EL (cell line): ENCODE measurements at places on chromosomes 7 and 10.

DNA sequence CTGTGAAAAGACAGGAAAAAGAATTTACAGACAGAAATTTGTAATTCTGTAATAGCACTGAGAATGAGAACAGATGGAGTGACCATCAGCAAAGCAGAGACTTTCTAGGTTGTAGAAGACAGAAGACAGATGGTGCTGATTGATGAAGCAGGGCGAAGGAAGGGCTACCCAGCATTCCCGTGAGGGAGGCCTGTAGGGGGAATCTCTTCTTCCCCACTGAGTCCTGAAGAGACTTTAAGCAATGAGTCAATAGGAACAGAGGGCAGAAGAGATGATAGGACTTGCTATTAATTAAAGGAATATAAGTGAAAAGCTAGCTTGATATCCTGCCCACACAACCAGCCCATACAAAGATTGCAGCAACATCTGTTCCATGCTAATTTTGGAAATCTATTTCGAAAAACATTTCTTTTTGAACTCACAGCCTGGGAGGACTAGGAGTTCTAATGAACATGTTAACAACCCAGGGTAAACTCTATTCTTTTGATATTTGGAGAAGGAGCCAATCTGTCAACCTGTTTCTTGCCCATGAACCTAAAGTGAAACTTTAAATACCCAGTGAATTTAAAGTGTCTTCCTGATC is 44.1 kb downstream of the RALA start:
- DNase-seq, result no peak

- DNase-seq, result peak; percentile 91
Observed at GRCh38 chr7:78134256-78134655, 335.7 kb downstream of the PHTF2 start.

- no peak for DNase-seq
Observed at GRCh38 chr7:142957723-142958122, 4.4 kb downstream of the KEL start.

- DNase-seq, result no peak
Observed at GRCh38 chr7:73338321-73338720, 10.4 kb downstream of the FKBP6 start.

GRCh38 chr10:21811245-21811585 is 192.3 kb downstream of the DNAJC1 start:
- no peak for DNase-seq

GRCh38 chr10:121065330-121065729 is 214.2 kb downstream of the WDR11 start:
- no peak for DNase-seq

DNA sequence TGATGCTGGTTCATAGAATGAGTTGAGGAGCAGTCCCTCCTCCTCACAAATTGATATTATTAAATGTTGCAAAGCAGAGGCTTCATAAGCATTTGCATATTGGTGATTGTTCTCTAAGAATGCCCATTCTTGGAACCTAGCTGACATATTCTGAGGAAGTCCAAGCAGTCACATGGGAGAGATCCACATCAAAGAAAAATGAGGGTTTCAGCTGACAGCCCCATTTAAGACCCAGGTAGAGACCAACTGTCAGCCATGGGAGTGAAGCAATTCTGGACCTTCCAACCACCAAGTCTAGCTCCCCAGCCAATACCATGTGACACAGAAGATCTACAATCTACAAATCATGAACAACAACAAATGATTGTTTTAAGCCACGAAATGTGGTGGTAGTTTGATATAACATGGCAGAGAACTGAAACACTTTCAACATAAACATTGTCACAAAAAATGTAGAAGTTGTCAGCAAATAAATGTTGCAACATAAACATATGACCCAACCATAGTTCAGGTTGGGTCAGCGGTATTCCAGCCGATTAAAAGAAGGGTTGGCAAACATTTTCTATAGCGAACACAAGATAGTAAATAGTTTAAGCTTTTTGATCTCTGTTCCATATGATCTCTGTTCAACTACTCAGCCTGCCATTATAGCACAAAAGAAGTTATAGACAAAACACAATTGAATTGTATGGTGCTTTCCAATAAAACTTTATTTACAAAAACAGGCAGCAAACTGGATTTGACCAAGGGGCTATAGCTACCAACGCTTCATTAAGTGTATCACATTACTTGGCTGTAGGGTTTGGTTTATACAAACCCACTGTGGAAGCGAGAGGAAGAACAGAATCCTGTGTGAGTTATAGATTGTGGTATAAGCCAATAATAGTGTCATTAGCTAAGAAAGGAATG is 41.4 kb upstream of the MPP7 start:
- DNase-seq, result no peak

DNA sequence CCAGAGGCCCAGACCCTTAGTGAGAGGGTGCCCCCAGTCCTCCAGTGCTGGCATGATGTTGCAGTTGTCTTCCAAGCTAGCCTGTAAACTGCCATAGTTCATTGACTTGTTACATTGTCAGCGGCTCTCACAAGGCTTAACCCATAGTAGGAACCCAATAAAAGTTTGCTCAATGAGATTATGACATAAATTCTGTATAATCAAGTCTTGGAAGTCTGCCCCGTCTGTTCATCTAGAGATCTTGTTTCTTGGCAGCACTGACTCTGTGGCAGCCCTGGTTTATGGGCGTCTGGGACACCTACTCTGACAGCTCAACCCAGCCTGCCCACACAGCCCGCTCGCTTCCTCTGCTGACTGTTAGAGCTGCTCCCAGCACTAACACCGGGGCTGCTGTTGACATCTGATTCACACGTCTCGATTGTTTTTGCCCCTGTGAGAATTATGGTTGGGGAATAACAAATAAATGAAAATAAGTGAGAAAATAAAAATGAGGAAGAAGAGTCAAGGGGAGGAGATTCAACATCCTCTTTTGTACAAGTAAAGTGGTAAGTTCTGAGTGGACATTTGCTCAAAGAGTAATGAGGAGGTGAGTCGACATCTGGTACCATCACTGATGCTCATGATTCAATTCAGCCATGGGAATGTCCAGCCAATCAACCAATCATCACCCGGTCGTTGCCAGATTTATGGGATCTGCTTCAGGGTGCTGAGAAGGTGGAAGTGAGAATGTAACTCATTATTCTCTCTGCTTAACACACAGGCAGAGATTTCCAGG is 160.8 kb downstream of the SPAG6 start:
- DNase-seq, result peak; percentile 12

GRCh38 chr10:93837822-93838221 is 56.0 kb upstream of the SLC35G1 start:
- no peak for DNase-seq

DNA sequence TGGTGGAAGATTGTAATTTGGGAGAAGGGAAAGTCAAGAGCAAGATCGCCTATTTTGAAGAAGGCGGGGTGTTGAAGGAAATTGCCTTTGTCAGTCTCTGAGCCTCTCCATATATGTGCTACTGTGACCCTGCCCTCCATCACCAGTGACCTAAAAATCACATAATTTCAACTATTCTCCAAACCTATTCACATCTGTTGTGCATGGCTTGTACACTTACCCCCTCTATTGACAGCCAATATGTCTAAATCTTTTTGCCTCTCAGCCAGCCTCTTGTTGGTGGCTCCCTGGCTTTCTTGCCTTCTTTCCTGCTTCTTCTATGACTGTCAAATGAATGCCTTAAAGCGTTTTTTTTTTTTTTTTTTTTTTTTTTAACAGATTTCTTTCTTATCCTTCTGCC is 295.6 kb downstream of the AUTS2 start:
- DNase-seq, result no peak
